ENCODE measurements at places on chromosomes 1 and 21.

DNA sequence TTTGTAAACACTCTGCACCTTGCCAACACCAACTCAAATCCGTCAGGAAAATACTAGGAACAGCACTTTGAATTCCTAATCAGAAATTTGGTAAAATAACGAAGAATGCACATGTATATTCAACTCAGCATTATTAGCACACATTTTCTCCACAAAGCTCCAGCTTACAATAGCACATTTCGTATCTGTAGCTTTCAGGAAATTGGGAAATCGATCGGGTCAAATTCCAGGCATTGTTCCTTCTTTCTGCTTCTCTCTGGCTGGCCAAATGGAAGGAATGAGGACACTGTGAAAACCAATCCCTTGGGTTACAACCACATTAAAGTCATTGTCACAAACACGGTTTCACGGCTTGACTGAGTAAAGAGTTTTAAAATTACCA, 58.6 kb downstream of the NPHP4 start:
- no peak for DNase-seq

GRCh38 chr1:235129774-235130570, 1.3 kb upstream of the TOMM20 start:
- no peak for DNase-seq

GRCh38 chr21:27154451-27155129, 187.7 kb upstream of the ADAMTS5 start:
- no peak for DNase-seq

DNA sequence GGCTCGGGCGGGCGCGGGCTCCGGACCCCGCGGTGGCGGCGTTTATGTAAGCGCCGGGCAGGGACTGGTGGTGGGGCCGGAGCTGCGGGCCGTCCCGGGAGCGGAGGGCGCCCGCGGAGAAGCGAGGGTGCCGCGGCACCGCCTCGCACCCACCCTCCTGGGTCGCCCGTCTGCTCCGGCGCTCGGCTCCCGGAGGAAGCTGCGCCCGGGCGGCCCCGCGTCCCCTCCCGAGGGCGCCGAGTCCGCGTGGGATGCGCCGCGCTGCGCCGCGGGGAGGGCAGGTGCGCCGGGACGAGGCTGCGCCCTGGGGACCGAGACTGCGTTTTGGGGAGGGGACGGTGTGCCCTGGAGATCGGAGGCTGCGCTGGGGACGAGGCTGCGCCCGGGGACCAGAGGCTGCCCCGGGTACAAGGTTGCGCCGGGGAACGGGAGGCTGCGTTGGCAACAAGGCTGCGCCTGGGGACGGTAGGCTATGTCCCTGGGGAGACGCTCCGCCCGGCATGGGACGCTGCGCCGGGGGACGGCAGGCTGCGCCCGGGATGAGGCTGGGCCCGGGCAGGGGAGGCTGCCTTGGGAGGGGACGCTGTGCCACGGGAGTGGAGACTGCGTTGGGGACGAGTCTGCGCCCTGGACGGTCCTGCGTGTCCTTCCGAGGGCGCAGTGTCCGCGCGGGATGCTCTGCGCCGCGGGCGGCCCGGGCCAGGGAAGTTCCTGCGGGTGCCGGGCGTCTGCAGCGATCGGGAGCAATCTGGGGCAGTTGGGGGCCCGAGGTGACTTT, 627 bp downstream of the ADARB1 start:
- DNase-seq: no peak

DNA sequence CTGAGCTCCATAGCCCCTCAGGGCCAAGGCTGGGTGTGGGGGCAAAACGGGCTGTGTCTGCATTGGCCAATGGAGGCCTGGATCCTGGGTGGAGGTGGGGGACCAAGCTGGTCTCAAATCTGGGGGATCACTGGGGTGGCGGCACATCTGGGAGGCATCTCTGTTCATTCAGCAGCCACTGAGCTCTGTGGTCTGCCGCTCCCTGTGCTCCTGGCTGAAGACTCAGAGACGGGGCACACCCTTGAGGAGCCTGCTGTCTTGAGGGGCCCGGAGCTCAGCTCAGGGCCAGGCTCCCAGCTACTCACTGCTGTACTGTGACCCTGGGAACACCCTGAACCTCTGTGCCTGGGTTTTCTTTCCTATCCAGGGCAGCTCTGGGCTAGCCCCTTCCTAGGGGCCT, 90.3 kb upstream of the WNT4 start:
- DNase-seq: no peak

DNA sequence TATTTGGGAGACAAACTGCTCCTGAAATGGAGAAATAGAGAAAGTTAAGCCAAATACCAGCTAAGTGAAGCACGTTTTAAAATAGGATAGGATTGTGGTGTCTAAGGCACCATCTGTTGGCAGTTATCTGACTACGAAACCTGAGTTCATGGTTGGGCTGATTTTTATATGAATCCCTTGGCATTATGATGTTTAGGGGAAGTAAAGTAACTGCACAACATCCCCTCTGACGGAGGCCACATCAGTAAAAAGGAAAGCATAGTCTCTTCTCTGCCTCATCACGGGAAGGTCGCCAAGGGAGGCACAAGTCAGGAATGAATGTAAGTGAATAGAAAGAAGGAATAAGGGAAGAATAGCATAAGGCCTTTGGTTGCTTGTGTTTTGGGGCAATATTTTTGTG, 128.0 kb downstream of the PRRX1 start:
- no peak for DNase-seq

DNA sequence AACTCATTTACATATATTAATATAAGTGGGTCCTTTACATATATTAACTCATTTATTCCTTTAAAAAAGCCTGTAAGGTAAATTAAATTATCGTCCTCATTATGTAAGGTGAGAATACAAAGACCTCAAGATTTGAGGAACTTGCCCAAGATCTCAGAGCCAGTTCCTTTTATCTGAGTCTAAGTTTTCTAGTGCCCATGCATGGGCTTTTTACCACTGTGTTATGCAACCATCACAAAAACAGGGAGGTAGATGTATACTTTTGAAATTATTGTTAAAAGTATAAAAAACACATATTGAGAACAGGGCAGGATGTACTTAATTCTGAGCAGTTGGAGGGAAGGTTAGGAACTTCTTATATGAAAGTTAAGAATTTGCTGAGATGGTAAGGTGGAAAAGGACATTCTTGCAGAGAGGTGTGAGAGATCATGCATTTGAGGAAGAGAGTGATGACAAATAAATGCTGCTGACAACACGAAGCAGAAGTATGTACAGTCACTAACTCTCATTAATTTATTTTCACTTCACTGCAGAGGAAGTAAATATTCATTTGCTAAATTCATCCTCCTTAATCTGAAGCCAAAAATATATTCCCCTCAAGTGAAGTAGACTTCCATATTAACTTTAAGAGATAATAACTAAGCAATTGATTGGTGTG, 28.9 kb upstream of the LYPLAL1 start:
- DNase-seq: no peak

DNA sequence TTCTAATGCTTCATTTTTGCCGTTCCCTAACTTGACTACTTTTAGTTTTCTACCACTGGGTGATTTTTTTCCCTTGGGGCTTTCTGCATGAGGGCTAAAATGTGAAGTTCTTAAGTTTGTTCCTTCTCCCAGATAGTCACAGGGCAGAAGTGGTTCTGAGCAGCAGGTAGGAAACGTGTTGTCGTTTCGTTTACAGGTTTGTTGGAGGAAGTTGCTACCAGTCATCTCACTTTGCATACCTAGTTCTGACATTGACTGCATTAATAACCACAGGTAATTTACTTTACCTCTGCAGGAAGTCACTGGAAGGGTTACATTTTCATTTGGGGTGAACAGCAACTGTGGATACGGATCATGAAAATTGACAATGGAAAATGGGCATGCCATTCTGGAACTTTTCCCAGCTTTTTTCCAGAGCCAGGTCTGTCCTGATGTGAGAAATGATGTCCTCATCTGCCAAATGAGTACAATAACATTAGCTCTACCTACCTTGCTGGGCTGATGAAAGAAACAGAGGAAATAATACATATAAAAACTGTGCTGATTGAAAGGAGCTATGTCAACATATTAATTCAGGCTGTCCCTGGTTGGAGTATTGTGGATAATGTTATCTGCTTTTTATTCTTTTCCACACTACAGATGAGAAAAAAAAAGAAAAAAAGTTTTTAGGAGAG, 94.2 kb downstream of the DISC1 start:
- no peak for DNase-seq

GRCh38 chr1:246591504-246591903, 25.2 kb downstream of the CNST start:
- DNase-seq: no peak

GRCh38 chr1:175219774-175220173, 27.2 kb upstream of the KIAA0040 start:
- no peak for DNase-seq

- no peak for DNase-seq
Observed at GRCh38 chr1:205676597-205676996, 3.7 kb downstream of the SLC45A3 start.

- no peak for DNase-seq
Observed at GRCh38 chr1:200960236-200960947, 63.1 kb downstream of the KIF21B start.

GRCh38 chr1:202143768-202144401, 652 bp downstream of the ARL8A start:
- no peak for DNase-seq

DNA sequence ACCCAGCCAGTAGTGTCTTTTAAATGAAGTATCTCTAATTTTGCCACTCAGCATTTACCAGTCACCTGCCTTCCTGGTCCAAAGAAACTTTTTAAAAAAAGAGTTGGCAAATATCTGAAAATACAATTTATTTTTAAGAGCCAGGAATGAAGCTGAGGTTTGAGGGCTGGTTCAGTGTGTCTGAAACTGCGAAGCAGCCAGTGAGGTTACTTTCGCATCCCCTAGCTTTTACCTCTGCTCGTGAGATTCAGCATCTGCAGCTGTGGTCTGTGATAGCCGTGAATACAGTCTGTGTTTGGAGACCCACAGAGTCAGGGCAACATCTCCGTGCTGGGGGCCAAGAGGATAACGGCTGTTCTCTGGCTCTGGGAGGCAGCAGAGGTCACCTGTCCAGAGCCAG, 21.3 kb upstream of the KCNAB2 start:
- no peak for DNase-seq

DNA sequence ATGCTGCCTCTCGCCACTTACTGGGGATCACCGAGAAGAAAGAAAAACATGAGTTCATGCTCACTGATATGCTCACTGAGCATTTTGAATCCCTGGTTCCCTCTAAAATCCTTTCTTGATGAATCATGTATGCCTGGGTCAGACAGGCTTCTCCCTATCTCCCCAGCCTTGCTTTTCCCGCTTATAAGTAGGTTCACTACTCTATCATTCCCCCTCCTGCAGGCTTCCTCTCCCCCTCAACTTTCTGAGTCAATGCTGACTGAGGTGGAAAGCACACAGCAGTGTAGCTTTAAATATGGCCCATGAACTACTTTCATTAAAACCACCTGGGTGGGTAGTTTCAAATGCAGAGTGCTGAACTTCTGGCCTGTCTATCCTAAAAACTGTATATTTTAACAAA, 41.7 kb downstream of the FMO4 start:
- no peak for DNase-seq

DNA sequence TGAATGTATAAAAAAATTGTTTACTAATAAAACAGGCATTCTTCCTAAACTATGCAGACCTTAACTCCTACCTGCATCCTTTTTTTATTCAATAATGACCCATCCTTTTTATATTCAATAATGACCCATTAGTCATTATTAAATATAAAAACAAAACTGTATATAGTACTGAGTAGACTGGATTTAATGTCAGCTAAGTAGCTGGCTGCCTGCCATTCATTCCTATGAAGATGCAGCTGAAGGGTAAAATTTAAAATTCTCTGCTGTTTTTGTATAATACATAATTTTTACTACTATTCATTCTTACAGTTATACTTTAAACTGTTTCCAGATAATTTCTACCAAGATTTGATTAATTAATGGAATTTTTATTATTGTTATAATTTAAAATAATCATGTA, 79.3 kb downstream of the DENND1B start:
- no peak for DNase-seq

DNA sequence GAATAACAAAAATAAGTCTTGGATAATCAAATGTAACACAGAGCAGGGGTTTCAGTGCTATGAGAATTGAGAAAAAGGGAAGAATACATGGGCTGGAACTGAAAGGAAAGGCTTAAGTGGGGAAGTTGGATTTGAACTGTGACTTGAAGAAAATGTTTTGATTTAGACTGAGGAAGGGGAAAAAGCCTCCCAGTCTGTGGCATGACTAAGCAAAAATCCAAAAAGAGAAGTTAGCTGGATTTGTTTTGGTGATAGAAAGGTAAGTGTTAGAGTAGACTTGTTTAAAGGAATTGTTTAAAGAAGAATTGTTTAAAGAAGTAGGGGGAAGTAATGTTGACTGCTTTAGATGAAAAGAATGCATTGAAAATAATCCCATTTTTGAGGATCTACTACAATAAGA, 46.0 kb downstream of the KCNK2 start:
- no peak for DNase-seq

- DNase-seq: no peak
Observed at GRCh38 chr1:156618853-156619581, at the start of gene HAPLN2. Gene HAPLN2, plus strand, starts transcription at chr1:156619415. Its CDS starts 4,076 bp downstream, at chr1:156623491.

GRCh38 chr21:34900376-34900775, 148.7 kb downstream of the RUNX1 start:
- DNase-seq: no peak

DNA sequence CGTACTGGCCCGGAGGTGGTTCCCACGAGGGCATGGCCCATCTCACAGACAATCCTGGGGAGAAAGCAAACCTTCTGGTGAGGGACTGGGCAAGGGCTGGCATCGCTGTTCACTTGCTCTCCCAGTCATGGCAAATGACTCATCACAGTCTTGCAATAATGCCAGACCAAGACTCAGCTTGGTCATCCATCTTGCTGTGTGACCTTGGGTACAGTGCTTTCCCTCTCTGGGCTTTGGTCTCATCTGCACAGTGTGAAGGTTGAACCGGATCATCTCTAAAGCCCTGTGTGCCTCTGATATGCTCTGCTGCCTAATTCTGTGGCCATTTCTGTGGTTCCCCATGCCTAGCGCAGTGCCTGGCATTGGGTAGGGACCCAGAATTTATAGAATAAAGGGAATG, 143.6 kb upstream of the CD34 start:
- DNase-seq: no peak

- no peak for DNase-seq
Observed at GRCh38 chr1:205812271-205812877, 624 bp downstream of the SLC41A1 start.

DNA sequence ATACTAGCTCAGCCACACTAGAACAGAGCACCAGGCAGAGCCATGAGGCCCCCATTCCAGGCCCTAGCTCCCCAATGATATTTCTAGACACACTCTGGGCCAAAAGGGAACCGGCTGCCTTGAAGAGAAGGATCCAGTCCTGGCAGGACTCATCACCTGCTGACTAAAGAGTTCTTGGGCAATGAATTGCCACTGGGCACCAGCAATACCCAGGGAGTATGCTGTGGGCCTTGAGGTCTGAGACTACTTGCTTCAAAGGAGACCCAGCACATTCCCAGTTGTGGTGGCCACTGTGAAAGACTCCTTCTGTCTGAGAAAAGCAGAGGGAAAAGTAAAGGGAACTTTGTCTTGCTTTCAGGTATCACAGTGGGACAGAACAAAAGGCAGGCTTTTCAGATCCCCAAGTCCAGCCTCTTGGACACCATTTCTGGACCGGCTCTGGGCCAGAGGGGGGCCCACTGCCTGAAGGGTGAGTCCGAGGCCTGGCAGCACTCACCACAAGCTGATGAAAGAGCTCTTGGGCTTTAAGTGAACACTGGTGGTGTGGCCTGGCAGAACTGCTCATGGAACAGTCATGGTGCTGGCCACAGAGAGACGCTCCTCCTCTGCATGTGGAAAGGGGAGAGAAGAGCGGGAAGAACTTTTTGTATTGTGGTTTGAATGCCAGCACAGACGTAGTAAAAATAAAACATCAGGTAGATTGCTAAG, 72.5 kb downstream of the CDC42BPA start:
- no peak for DNase-seq

GRCh38 chr1:98103617-98104285, 182.9 kb upstream of the DPYD start:
- DNase-seq: no peak

- DNase-seq: no peak
Observed at GRCh38 chr1:147852706-147853225, 49.8 kb upstream of the GJA8 start.

All from NT2/D1 (cell line).